ENCODE measurements at places on chromosomes 2 and 18.

- no peak for DNase-seq
Measured at GRCh38 chr2:234763002-234763873, 188.6 kb upstream of the SH3BP4 start.

GRCh38 chr2:144490857-144491256, 29.1 kb downstream of the ZEB2 start:
- DNase-seq, result no peak

DNA sequence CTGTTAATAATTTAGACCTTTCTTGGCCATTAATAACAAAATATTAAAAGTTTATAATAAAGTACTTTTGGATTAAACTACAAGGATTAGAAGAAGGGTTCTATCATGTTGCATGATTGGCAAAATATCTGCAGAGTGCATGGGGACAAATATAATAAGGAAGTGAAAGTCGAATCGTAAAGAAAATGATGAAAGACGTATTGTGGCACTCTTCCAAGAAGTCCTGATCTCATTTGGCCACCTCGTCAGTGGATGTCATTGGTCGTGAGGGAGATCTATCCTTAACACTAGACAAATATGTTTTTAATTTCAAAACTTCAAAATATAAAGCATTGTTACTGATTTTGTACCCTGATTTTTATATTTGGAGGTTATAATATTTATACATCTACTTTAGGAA, 197.7 kb upstream of the STON1 start:
- peak; percentile 8 for DNase-seq

DNA sequence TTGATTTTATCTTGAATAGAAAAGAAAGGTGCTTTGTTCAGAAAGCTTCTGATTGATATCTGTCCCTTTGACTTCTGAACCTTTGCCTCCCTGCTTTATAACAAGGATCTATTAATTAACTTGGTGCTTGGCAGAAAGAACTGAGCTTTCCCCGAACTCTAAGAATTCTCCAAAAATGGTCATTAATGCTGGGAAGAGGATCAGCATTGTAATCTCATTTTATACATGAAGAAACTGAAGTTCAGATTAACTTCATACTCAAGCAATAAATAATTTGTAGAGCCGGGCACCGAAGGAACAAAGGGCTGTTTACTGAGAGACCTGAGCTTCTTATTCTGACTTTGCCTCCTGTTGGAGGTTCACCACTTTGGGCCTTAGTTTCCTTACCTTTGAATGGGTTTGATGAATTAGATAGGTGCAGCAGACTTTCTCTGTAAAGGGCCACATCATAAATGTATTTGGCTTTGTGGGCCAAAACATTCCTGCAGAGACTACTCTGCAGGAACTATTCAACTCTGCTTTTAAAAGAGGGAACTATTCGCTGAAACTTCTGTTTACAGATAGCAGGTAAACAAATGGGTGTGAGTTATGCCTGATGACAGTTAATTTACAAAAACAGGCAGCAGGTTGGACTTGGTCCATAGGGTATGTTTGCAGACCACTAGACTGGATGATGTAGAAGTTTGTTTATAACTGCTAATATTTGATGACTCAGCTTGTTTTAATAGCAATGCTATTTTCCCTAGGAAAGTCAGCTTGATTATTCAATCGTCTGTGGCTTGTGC, 272.9 kb downstream of the TGIF1 start:
- no peak for DNase-seq

DNA sequence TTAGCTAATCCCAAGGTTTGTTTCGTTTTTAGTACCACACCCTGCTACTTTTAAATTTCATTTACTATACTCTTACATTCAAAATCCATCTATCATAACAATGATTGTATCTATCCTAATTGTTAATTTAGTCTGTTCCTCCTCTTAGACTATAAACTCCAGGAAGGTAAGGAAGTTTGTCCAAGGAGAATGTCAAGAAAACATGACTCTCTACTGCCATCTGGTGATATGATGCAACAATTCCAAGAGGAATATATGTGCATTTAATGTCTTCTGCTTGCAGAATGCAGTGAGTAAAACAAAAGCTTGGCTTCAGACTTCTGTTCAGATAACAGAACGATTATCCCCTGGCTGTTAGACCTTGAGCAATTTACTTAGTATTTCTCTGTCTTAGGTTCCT, 1267.1 kb downstream of the LRP1B start:
- DNase-seq, result peak; percentile 28

DNA sequence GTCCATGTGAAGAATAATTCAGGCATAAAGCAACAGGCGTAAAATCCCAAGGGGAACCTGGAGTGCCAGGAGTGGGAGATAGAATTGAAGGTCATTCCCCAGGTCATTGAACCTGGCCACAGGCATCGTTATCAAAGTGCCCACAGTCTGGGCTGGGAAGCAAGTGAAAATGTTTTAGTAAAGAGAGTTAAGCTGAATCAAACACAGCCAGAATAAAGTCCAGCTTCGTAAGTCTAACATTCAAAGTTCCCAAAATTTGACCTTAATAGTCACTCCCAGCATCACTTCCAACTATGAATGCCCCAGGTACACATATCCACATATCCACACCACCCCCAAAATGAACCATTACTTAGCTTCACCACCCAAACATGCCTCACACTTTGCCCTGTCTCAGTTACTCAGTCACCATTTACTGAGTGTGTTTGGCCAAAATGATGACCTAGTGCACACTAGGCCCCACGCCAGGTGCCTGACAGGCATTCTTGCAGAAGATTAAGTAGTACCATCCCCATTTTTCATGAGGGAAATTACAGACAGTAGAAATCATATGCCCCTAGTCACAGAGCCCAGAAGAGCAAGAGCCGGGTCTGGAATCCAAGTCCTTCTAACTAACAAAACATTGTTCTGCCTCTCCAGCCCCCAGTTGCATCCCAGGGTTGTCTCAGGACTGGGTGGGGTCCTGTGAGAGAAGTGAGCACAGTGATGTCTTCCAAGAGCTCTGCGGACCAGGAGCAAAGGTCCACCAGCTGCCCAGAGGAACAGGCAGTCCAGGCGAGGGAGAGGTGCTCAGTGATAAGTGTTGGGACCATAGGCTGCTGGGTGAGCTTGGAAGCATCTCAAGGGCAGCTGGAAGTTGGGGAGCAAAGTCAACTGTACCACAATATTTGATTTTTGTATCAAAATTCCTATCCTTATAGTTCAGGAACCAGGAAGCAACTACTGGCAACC, 65.2 kb upstream of the MYCN start:
- no peak for DNase-seq

DNA sequence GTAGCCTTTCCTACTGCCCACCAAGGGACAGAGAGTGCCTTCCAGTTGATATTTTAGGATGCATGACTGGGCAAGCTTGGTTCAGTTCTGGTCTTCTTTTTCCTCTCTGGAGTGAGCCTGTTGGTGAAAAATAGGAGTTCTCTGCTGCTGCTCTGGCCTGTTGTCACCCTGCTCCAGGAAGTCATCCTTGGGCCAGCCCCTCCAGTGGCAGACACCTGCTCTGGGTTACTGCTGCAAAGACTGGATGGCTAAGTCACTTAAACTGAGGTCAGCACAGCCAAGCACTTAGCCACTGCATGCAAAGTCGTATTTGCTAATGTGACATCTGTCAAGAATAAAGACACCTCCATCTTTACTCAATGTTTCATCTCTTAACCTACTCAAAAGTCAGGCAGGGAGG, 219.6 kb upstream of the ID2 start:
- DNase-seq, result no peak

GRCh38 chr2:160293391-160294091, 93.5 kb upstream of the ITGB6 start:
- no peak for DNase-seq

- no peak for DNase-seq
Measured at GRCh38 chr2:133780997-133781513, 212.8 kb upstream of the NCKAP5 start.

DNA sequence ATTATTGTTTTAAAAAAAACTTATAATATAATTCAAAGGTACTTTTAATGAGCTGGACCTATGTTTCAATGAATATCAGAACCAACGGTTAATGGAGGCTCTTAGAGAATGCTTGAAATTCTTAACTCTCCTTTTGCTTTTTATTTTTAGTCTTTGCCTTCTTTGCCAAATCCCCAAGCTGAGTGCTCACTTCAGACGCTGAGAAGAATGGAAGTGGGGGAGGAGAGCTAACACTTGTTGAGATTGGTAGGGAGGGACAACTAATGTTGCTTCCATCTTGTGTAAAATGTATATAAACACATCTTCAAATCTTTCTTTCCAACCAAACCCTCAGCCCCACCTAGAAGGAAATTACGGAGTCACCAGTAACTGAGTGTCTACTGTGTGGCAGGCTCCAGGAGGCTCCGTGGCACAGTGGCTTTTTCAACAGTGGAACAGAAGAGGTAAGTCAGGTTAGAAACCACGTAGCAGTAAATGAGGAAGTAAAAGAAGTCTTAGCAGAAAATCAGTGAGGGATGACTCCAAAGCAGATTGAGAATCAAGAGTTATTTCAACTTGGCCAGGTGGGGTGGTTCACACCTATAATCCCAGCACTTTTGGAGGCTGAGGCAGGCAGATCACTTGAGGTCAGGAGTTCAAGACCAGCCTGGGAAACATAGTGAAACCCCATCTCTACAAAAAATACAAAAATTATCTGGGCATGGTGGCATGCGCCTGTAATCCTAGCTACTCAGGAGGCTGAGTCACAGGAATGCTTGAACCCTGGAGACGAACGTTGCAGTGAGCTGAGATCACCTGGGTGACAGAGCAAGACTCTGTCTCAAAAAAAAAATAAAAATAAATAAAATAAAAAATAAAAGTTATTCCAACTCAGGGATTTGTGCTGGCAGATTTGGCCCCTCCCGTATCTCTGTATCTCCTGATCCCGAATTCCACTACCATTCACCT, 45.0 kb upstream of the CREB1 start:
- DNase-seq, result no peak

GRCh38 chr2:74239346-74239745, 40.9 kb downstream of the MTHFD2 start:
- no peak for DNase-seq

DNA sequence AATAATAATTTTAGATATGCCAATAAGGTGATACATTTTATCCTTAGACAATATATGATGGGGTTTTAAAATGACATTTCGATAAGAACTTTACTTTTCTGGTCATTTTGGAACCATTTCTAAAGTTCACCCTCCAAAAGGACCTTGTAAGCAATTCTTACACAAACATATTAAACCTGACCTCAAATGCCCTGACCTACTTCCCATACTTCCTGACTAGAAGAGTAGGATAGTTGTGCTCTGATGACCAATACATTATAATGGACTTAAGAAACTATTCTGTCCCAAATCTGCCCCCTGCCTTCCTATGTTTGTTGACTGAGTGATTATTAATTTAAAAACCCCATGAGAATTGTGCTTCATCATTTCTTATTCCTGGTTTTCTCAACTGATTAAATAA, 24.6 kb downstream of the GCA start:
- no peak for DNase-seq

GRCh38 chr2:113854208-113854607, 35.7 kb upstream of the ACTR3 start:
- DNase-seq, result no peak

- no peak for DNase-seq
Measured at GRCh38 chr2:129256642-129257041, 722.8 kb upstream of the RAB6C start.

DNA sequence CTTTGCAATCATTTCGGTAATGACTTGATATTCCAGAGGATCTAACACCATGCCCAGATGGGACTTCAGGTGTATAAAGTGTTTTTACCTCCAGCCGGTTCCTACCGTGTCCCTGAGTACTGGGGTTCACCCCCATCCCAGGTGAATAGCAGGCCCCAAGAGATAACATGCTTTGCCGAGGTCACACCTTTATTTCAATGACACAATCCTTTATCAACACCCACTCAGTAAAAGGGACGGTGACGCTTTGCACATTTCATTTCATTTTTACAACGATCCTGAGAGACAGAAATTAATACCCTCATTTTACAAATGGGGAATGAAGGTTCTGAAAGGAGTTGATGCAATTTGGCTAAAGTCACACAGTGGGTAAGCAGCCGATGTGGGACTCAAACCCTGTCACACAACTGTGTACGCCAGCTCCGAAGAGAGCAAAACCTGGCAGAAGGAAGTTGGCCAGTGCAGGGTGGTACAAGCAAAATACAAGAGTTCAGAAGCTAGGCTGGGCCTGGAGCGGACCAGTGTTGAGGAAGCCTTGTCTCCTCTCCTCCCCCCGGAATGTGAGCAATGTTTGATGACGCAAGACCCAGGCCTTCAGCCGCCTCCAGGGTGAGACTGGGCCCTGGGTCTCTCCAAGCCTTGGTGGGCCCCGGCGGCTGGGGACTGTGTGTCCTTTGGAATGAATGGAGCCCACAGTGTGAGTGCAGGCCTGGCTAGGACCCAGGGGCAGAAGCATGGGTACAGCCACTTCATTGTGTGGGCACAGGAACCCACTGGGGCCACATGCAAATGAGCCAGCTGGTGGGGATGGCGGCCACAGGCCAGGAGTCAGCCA, 139.6 kb upstream of the MYCN start:
- no peak for DNase-seq

DNA sequence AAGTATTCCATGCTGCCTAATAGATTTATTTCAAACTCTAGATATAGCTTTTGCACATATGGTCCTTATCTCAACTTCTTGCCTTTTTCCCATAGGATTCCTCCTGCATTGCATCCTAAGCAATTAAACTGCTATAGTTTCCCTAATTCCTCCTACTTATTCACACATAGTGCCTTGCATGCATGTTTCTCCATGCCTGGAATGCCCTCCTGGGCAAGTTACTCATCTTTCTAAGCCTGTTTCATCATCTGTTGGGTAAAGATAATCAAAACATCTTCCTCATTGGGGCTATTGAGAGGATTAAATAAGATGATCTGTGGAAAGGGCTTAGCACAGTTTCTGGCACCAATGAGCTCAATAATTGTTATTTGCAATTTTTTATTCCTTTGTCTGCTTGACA, 726.5 kb downstream of the SLC4A3 start:
- DNase-seq, result no peak

DNA sequence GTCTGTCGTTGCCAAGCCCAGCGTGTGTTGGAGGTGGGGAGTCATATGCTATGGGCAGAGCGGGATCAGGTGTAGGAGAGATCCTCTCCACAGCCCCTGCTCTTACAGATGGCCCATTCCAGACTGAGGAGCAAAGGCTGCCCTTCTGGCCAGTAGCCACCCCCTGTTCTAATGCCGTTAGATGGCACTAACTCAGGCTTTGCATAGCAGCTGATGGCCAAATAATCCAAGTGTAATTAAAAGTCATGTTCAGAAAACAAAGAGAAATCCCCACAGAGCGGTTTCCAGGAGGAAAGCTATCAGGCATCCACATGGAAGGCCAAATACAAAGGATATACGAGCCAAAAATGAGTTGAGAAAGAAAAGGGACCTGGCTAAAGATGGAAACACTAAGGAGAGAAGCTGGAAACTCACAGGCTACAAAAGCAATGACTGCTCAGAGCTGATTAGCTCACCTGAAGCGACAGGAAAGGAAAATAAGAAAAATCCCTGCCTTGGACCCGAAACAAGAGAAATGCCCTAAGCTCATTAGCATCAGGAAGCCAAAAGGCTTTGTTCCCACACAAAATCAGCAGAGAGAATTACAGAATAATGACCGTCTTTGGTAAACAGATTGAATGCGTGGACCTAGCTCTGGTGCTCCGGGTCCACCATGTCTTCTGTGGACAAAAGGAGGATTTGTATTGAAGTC, 1002.4 kb upstream of the KLHL29 start:
- no peak for DNase-seq

GRCh38 chr2:196384729-196385128, 213.4 kb upstream of the STK17B start:
- no peak for DNase-seq

- DNase-seq, result no peak
Measured at GRCh38 chr2:158936978-158937377, 31.5 kb upstream of the TANC1 start.

- DNase-seq, result no peak
Measured at GRCh38 chr2:226691255-226691654, 108.4 kb downstream of the IRS1 start.

GRCh38 chr2:144547494-144547893, 27.6 kb upstream of the ZEB2 start:
- DNase-seq, result no peak

Data from NCI-H1092 (cell line).